Esophagus squamous epithelium (tissue), 5 donors: ENCODE measurements at places on chromosomes 16 and 17. TPM values are rescaled to one million over a fixed set of nuclear protein-coding genes. Genes with fewer than 3 reads are reported as not detected.

Gene KCNG4
- total RNA-seq, result not detected

Gene NOG
- not detected for total RNA-seq

Gene SLC35G6
- total RNA-seq, result not detected

Gene ARL4D
- total RNA-seq, result 54.2 TPM

Gene RPH3AL
- total RNA-seq, result 6.3 TPM

Gene GPR179
- total RNA-seq, result under 0.01 TPM

Gene PROCA1
- not detected for total RNA-seq

Gene COPZ2
- total RNA-seq, result 4.0 TPM

Gene KRT12
- total RNA-seq, result not detected
